ENCODE measurements at places on chromosomes 5 and 9.
A peak's percentile ranks its signal among the peaks of the same experiment; 100 is the strongest.

- DNase-seq: no peak
These were observed 749.8 kb upstream of the GRAMD2B start for GRCh38 chr5:125673359-125673950.

GRCh38 chr5:53362521-53362941 lies 117.9 kb upstream of the FST start:
- DNase-seq: peak; percentile 32

DNA sequence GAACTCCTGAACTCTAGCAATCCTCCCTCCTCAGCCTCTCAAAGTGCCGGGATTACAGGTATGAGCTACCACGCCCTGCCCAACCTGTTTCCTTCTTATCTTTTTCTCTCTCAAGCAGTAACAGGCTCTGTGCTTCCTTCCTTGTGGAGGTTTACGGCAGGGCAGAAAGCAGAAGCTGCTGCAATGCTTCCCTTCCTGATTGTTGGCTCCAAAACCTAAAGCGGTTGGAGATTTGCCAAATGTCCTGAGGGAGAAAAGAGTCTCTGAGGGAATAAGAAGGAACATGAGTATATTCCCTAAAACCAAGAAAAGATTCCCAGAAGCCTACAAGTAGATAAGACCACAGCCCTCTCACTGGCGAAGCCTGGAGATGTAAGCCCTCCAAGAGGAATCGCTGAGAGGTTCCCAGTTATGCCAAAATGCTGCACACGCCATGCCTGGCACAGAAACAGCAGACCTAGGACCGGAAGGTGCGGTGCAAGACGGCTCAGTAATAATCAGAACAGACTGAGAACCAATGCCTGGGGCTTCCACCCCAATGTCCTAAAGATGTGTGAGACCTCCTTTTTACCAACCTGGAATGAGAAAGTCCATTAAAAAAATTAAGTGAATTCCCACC lies 73.2 kb downstream of the APTX start:
- no peak for DNase-seq

DNA sequence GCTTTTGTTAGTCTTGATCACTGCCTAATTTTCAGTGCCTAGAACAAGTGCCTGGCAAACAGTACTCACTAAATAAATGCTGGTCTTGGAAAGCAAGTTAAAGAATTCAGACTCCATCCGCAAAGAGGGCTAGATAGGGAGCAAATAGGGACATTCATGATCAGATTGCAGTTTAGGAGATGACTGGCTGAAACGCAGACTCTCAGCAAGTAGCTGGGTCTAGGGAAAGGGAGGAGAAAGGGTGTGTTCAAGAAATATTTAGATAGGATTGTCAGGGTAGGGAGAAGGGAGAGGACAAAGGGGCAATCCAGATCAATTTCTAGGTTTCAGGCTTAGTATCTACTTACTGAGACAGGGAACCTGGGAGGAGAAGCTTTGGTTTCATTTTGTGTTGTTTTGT lies 108.4 kb downstream of the ESM1 start:
- DNase-seq: no peak

DNA sequence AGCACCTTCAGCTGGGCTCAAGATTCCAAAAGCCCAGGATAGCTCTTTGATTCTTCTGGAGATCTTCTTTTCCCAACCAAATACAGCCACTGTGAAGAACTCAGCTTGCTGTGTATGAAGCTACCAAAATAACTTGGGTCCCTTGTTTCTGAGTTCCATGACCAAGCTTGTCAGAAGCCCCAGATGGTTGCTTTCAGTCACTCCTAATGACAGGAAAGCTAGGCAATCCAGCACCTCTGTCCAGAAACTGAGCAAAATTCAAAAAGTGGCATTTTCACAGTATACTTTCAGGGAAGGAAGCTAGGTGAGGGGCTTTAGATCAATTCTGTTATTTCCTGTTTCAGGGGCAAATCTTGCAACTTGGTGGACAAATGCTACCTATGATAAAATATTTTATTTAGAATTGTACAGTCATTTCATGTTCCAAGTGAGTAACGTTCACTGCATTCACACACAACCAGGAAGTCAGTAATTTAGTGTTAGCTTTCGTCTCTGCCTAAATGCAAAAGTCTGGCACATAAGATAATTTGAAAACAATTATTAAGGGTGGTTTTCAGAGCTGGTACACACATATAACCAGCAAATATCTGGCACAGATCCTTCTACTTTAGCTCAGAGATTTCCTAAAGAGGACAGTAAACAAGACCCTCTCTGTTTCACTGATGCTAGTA lies 330.1 kb downstream of the GLIS3 start:
- DNase-seq: no peak

DNA sequence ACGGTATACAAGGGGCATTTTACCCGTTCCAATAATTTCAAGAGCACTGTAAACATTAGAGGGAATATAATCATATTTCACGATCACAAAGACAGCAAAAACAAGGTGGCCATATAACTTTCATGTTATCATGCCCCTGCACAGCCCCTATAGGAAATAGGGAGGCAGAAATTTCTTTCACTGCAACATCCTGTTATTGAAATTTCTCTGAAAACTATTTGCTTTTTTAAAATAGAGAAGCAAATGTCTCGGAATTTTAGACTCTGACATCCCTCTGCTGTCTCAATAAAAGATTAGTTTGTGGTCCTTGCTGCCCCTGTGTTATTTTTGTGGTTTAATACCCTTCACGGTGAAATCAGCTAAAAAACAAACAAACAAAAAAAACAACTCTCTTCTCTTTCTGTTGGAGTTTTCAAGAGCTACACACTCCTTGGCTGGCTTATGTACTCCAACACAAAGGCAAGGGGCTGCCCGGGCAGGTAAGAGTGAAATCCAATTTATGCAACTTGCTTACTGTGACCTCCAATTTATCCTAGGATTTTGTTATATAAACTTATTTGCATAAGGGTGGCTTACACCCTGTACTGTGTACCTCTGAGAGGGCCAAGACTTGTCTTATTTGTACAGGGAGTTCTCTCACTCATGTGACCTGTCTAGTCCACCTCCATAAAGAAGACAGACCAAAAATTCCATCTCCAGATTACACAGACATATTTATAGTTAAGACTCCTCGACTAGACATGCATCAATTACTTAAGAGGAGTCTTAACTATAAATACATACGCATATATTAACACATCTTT lies 223.6 kb downstream of the MLLT3 start:
- DNase-seq: no peak

GRCh38 chr5:124740071-124740470 lies 6.4 kb downstream of the ZNF608 start:
- no peak for DNase-seq

- peak; percentile 6 for DNase-seq
These were observed 42.8 kb downstream of the NFIB start for GRCh38 chr9:14271093-14271673.

DNA sequence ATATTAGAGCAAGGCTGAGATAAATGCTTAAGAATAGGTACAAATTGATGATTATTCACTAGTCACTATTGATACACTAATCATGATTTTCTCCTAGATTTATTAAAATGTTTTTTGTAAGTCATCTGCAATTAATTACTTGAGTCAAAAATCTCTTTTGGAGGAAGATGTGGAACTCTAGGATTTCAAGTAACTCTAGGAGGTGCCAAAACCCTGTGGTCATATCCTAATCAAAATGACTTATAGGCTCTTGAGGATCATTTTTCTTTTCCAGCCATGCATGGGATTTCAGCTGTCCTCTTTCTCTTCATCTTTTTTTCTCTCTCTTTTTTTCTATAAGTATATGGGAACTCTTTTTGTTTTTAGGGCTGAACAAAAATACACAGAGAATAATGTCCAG lies 141.8 kb upstream of the CD180 start:
- DNase-seq: no peak

DNA sequence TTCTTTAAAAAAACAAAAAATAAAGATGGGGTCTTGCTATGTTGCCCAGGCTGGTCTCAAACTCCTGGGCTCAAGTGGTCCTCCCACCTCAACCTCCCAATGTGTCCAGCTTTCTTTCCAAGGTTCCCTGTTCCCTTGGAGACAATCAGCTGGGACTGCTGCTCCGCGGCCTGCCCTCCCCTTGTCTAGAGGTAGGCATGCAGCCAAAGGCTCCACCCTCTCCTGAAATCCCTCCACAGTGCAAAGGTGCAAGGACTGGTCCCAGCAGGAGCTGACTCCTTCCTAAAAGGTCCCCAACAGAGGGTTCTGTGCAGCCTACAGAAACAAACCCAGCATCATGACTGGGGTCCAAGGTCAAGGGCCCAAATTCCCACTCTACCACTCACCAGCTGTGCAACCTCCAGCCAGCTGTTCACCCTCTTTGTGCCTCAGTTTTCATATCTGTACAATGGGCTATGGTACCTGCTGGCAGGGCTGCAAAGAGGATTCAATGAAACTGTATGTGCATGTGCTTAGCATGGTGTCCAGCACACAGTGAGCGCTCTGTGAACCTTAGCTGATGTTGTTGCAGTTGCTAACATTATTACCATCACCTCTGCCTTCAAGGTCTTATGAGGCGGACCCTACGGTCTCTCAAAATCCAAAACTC lies 47.5 kb downstream of the BARX1 start:
- DNase-seq: no peak

DNA sequence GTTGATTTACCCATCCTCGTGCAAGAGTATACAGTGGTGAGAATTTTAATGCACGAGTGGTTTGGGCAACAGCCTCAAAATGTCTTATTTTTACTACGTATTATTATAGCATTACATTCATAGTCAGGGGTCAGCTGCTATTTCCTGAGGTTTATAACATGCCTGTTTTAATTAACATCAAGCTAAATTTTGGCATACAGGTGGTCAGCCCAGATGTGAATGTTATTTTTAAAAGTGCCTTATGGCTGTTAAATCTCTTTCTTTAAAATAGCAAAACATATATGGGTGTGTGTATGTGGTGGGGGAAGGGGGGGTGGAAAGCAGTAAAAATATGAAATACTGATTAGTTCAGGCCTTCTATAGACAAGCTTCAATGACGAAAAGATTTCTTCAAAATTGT lies 424.5 kb upstream of the CLINT1 start:
- no peak for DNase-seq

GRCh38 chr9:101758304-101758930 lies 20.0 kb upstream of the GRIN3A start:
- DNase-seq: no peak

- DNase-seq: no peak
These were observed 408.1 kb downstream of the GADD45G start for GRCh38 chr9:90012949-90013348.

GRCh38 chr5:132867046-132867451 lies 607 bp downstream of the UQCRQ start:
- no peak for DNase-seq

DNA sequence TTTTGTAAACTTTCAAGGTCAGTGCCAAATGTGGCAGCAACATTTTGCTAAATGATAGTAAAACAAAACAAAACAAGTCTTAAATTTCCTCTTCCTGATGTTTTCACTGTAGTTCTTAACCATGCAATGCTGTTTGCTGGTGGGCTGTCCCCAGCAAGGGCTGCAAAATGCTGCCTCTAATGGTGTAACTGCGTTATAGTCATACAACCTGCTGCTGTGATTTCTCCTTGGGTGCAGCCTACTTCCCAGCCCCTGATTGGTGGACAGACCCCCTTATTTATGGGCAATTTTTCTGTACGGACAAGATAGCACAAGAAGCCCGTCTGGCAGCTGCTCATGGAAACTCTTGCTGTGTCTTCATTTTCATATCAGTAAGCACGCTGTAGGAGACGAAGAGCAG lies 26.6 kb upstream of the PIP5K1B start:
- DNase-seq: no peak

DNA sequence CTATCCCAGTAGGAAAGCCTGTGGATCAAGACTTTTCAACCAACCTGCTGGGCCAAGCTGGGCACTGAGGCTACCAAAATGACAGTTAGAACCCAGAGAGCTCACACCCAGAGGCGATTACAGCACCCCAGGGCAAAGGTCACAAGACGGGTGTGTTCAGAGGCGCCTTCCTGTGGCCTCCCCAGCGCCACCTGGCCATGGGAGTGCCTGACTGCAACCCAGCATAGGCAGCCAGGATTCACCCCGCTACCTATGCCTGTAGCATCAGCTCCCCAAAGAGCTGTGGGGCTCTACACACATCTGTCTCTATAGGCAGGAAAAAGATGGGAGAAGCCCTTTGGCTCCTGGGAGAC lies 33.5 kb downstream of the PDGFRB start:
- no peak for DNase-seq

DNA sequence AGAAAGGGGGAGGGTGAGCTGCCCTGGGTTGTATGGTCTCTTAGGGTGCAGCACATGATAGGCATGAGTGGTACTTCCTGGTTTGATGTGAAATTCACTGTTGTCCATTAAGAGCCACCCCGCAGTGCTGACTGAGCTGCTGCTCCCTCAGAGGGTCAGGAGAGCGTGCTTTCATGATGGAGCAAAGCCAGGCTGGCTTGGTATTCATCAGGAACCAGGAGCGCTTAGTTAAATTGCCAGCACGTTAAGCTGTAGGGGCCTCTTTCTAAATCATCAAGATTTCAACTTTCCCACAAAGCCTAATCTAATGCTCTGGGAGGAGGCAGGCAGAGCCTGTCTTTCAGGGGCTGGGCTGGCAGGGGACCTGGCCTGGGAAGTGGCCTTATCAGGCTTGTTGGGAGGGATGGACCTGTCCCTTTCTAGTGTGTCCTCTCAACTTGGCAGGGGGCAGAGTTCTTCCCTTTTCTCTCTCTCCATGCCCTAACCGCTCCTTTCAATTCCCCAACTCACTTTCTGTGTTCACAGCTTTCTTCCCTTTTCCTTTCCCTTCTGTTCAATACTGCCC lies 7.9 kb downstream of the CYSTM1 start:
- no peak for DNase-seq

DNA sequence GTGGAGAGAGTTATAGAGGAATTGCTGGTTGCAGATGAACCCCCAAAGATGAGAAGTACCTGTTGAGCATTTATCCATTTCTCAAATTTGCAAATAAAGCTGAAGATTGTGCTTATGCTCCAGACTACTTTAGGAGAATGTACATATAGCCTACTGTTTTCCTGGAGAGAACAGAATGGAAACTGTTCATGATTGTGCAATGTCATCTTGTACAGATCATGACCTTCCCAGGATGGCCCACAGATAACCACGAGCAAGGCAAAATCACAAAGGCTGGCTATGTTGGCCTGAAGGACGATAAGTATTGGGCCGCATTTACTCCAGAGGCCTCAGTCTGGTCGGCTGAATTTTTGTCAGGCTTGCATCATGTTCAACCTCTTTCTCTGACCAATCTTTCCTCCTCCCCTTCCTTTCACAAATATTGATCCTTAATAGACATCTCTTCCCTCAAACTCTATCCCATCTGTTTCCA lies 28.5 kb upstream of the RICTOR start:
- no peak for DNase-seq

GRCh38 chr5:157213527-157214243 lies 33.0 kb downstream of the ITK start:
- no peak for DNase-seq

GRCh38 chr9:120937596-120937995 lies 11.0 kb upstream of the TRAF1 start:
- DNase-seq: no peak

DNA sequence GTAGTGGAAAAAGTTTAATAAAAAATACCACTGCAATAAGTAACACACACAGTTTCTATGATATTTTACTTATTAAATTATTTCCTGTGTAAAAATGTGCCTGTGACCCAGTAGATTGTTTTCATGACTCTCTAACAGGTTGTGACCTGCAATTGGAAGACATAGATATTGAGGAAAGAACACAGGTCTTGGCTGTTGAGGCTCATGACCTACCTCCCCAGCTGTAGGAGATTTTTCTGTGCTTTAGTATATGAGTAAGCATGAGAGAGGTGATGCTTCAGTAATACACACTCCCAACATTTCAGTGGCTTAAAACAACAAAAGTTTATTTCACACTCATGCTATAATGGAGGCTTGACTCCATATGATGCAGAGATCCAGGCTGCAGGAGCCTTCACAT lies 47.3 kb upstream of the TNC start:
- DNase-seq: no peak
